ENCODE measurements at places on chromosomes 4 and X. TPM values are rescaled to one million over a fixed set of nuclear protein-coding genes. Genes with fewer than 3 reads are reported as not detected.

GRCh38 chr4:158996669-158997074, 106.2 kb upstream of the RAPGEF2 start:
- H3K27me3 ChIP-seq: no peaks in the 10 kb centered on the region
- DNase-seq: no peak
- no peak overlapping the region for H3K27ac ChIP-seq
- no peaks in the 10 kb centered on the region for H3K36me3 ChIP-seq

DNA sequence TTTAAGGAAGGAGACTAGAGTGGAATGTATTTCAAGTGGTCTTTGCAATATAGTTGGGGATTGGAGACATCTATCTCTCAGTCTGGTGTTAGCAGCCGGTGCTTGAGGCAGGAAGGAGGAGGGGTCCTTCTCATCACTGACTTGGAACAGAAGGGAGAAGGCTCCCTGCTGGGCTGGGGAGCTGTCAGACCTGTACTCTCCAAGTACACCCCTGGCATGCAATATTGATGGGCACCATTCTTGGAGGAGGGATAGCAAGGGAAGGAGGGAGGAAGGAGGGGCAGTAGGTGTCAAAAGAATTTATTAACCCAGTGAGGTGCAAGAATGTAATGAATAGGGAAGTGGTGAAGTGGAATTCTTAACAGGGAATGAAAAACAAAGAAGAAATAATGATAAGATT, 338.8 kb downstream of the UNC5C start:
- no peaks in the 10 kb centered on the region for H3K4me1 ChIP-seq
- no peak overlapping the region for H3K4me3 ChIP-seq
- H3K27ac ChIP-seq: no peak overlapping the region

DNA sequence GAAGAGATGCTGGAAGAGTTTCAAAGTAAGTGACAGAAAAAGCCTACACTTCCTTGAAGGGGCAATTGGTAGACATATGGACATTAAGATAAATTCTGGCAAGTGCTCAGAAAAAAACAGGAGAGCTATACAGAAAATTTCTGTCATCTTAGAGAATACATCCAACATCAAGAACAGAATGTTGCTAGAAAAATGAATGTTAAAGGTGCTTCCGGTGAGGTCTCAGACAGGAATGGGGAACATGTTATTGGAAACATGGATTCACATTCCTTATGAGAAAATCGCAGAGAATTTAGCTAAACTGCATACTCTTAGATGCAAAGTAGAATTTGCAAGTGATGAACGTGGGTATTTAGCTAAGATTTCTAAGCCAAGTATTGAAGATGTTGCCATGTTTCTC, 9.5 kb downstream of the XAGE1B start:
- no peak for DNase-seq
- H3K27me3 ChIP-seq: no peaks in the 10 kb centered on the region
- H3K36me3 ChIP-seq: no peaks in the 10 kb centered on the region
- no peak overlapping the region for H3K4me3 ChIP-seq
- H3K4me1 ChIP-seq: no peaks in the 10 kb centered on the region

- H3K27me3 ChIP-seq: no peaks in the 10 kb centered on the region
- DNase-seq: no peak
- no peaks in the 10 kb centered on the region for H3K36me3 ChIP-seq
- H3K4me3 ChIP-seq: no peak overlapping the region
These were observed 44.8 kb downstream of the GRIA2 start for GRCh38 chr4:157265281-157265680.

DNA sequence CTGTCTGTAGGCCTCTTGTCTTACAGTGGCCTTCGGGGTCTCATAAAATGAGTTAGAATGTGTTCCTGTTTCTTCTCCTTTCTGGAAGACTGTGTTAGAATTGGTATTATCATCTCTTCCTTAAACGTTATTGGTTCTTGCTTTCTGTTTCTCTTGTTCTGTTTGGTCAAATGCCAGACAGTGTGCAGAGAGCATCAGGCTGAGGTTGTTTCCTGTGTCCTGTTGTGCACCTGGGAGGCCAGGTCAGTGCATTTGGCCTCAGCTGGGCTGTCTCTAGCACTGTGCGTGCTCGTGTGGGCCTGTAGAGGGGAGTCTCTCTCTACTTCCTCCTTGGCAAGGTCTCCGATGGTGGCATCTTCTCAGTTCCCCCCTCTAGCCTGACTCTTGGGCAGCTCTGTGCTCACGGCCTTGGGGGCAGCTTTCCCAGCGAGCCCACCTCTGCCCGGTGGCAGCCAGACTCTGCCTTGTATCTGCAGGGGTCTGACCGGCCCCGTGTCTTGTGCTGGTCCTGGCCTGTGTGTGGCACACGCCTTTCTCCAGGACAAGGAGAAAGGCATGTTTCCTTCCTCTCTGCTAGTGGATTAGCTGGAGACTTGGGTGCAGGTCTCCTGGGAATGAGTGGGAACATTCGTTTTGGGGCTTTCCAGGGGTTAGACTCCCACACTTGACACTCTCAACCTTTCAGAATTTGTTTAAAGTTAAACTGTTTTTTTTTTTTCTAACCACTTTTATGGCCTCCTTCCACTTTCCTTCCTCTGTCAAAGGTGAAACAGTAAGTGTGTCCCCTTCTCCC, 62.3 kb downstream of the FAM193A start:
- peaks cover under 1% of the 10 kb centered on the region for H3K4me1 ChIP-seq
- H3K36me3 ChIP-seq: no peaks in the 10 kb centered on the region
- no peak overlapping the region for H3K27ac ChIP-seq
- no peaks in the 10 kb centered on the region for H3K27me3 ChIP-seq
- H3K4me3 ChIP-seq: no peak overlapping the region

DNA sequence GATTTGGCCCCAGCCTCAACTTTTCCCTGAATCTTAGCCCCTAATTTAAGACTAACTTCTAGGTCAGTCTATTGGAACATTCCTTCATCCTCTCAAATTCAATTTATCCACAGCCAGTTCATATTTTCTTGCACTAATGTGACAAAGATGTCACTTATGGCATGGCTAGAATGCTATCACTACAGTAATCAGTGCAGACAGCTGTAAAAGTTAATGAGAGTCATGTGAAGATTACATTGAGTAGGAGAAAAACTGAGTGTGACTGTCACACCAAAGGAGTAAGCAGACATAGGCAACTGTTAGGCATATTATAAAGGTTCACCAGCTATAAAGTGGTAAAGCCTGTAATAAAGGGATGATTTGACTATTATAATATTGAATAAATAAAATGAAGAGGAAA, 42.6 kb downstream of the GABRG1 start:
- H3K4me3 ChIP-seq: no peak overlapping the region
- no peak for DNase-seq
- H3K27me3 ChIP-seq: no peaks in the 10 kb centered on the region
- H3K27ac ChIP-seq: no peak overlapping the region

DNA sequence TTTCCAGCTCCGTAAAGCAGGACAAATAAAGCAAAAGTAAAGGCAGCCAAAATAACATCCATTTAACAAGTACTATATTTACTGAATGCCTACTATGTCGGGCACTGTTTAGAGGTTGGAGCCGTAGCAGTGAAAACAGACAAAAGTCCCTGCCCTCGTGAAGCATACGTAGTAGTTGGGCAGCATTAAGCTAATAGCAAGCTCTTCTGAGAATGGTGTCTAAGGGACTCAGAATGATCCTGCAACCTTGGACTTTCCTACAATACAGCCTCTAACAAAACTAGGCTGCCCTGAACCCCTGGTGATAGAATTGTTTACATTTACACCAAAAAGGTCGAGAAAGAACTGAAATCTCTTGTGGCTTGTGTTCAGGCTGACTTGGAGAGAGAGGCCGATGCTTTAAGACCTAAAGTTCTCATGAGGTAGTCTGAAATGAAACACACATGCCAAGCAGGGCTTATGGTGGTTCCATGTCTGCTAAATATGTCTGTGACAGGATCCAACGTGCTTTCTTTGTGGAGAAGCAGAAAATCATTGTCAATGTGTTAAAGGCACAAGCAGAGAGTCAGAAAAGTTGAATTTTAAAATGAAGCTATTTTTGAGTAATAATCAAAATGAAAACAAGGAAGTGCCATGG, 898 bp upstream of the PDGFC start:
- H3K4me3 ChIP-seq: peak overlapping the region; percentile 99
- no peaks in the 10 kb centered on the region for H3K36me3 ChIP-seq
- H3K27me3 ChIP-seq: no peaks in the 10 kb centered on the region
- DNase-seq: no peak
- H3K4me1 ChIP-seq: no peaks in the 10 kb centered on the region

DNA sequence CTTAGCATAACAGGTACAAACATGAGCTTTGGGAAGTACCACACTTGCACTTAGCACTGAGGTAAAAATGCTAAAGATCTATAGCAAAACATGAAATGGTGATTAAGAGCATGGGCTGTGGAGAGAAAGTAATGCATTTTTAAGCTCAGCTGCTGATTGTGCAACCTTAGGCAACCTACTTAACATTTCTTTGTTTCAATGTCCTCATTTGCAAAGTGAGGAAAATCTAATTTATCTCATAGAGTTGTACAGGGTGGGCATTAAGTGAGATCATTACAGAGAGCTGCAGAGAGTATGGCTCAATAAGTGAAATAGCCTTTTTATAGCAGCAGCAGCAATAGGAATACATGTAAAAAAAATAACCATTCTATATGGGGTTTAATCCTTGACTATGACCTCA, 87.0 kb downstream of the PAK3 start:
- H3K4me3 ChIP-seq: no peak overlapping the region
- no peak overlapping the region for H3K27ac ChIP-seq
- H3K4me1 ChIP-seq: no peaks in the 10 kb centered on the region
- no peak for DNase-seq
- no peaks in the 10 kb centered on the region for H3K36me3 ChIP-seq

GRCh38 chr4:124980276-124980752, 267.8 kb upstream of the ANKRD50 start:
- no peak overlapping the region for H3K4me3 ChIP-seq
- no peak for DNase-seq
- H3K36me3 ChIP-seq: no peaks in the 10 kb centered on the region
- H3K4me1 ChIP-seq: no peaks in the 10 kb centered on the region
- H3K27me3 ChIP-seq: no peaks in the 10 kb centered on the region

GRCh38 chr4:78214078-78214477, 157.0 kb downstream of the FRAS1 start:
- H3K36me3 ChIP-seq: no peaks in the 10 kb centered on the region
- H3K27me3 ChIP-seq: no peaks in the 10 kb centered on the region
- H3K27ac ChIP-seq: no peak overlapping the region
- H3K4me3 ChIP-seq: no peak overlapping the region

DNA sequence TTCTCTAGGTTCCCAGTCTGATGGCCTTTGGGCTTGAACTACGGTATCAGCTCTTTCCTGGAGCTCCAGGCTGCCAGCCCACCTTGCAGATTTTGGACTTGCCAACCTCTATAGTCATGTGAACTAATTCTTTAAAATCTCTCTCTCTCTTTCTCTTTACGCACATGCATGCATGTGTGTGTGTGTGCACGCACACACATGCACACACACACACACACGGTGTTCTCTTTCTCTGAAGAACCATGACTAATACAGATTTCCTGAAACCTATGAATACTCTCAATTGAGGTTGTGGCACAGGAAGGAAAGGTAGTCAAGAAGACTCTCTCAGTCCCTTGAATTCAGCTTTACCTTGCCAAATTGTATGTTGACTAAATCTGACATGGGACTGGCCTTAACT, 6.2 kb upstream of the ZCCHC13 start:
- H3K27me3 ChIP-seq: no peaks in the 10 kb centered on the region
- H3K4me3 ChIP-seq: no peak overlapping the region
- no peak for DNase-seq
- H3K4me1 ChIP-seq: no peaks in the 10 kb centered on the region

- no peak for DNase-seq
- H3K27me3 ChIP-seq: no peaks in the 10 kb centered on the region
These were observed 168.6 kb upstream of the PGRMC2 start for GRCh38 chr4:128456171-128456570.

DNA sequence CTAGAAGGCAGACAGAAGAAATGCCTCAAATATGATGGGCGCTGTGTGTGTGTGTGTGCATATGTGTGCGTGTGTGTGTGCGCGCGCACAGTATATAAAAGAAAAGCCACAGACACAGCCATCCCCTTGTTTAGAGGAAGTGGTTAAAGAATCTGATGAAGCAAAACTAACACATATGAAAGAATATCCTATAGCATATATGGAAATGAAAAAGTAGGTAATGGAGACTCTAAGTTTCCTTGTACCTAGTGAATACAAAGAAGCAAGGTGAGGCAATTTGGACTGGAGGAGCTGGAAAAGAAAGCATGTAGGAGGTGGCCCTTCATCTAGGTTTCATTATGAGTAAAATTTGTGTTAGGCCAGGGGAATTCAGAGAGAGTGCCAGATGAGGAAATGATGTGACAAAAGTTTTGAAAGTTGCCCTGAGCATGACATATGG, 58.6 kb upstream of the MCF2 start:
- H3K27ac ChIP-seq: no peak overlapping the region
- no peak overlapping the region for H3K4me3 ChIP-seq
- no peaks in the 10 kb centered on the region for H3K4me1 ChIP-seq

DNA sequence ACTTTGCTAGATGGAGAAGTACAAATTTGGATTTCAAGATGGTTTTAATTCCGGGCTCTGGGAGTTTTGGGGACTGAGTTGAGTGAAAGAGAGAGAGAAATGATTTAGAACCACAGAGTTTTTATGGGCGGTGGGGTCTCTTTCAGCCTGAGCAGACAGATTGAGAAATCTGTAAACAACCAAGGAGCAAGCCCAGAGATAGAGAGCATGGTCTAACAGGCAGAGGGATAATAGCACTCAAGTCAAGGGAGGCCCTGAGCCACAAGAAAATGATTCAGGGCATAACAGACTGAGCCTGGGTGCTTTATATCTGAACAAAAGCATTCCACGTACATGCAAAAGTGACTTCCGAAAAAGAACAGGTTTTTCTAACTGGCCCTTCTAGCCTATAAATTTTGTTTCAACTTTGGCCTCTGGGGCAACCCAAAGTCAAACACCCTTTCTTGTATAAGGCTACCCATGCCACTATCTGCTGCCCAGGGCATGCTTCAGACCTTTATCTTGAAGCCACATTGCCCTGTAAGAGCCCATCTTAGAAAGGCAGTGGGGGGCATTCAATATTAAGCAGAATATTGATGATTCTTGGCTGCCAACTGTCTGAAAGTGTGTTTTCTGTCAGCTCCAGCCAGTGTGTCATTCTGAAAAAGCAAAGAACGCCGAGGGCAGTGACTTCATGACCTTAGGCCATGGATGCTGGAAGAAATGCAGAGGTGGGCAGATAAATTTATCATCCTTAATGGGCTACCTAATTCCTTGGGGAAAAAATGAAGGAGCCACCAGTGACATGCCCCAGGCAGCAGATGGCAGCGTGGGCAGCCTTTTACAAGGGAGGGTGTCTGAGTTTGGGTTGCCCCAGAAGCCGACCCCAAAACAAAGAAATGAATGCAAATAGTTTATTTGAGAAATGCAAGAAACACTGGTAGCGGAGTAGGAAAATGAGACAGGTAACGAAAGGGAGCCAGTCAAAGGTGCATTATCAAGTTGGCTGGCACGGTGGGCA, 637.6 kb downstream of the MID1IP1 start:
- no peak overlapping the region for H3K4me3 ChIP-seq
- no peak for DNase-seq
- H3K4me1 ChIP-seq: no peaks in the 10 kb centered on the region
- no peaks in the 10 kb centered on the region for H3K36me3 ChIP-seq
- no peaks in the 10 kb centered on the region for H3K27me3 ChIP-seq

- H3K4me1 ChIP-seq: no peaks in the 10 kb centered on the region
- no peak overlapping the region for H3K4me3 ChIP-seq
- no peak overlapping the region for H3K27ac ChIP-seq
- no peak for DNase-seq
These were observed 537.8 kb upstream of the BOD1L1 start for GRCh38 chr4:14165222-14165920.

GRCh38 chr4:72432282-72432681, 136.7 kb downstream of the ADAMTS3 start:
- no peaks in the 10 kb centered on the region for H3K4me1 ChIP-seq
- DNase-seq: no peak
- H3K27me3 ChIP-seq: no peaks in the 10 kb centered on the region
- H3K27ac ChIP-seq: no peak overlapping the region

APLN gene
- 11.0 TPM for total RNA-seq

PNMA6F gene
- not detected for total RNA-seq

MAGEB2 gene
- not detected for total RNA-seq

TRIM60 gene
- total RNA-seq: not detected

PASD1 gene
- not detected for total RNA-seq

Measured in aorta (tissue), 5 donors.